ENCODE measurements at places on chromosomes 11 and 22.

GRCh38 chr11:103047837-103048236 lies 44.1 kb downstream of the DCUN1D5 start:
- DNase-seq, result no peak

- DNase-seq, result no peak
These were observed 26.5 kb downstream of the GLB1L2 start for GRCh38 chr11:134358165-134358855.

GRCh38 chr22:19149047-19149883 lies 827 bp downstream of the GSC2 start:
- DNase-seq, result peak; percentile 4

GRCh38 chr11:122882189-122882856 lies at the start of gene JHY:
Gene JHY (plus strand): TSS chr11:122882759. CDS start chr11:122885850, 3,091 bp downstream.
- peak; percentile 39 for DNase-seq

DNA sequence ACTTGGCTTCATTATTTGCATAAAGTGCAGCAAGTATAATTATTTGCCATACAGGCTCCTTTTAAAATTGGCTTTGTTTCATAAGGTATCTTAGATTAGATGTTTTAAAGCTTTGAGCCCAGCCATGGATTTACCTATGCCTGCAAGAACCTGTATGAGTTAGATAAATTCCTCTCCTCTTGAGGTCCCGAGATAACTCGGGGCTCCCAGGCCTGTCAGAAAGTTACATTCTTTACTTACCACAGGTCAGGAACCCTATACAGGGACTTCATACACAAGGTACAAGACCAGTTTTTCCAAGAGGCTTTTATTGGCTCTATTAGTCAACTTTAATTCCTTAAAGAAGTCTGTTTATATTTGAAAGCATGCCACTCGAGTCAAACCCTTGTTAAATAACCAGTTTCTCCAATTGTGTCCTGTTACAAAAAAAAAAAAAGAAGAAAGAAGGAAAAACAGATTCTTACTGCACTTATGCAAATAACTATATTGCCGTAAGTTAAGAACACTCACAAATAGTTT lies 2.3 kb upstream of the C1QTNF6 start:
- DNase-seq, result no peak

DNA sequence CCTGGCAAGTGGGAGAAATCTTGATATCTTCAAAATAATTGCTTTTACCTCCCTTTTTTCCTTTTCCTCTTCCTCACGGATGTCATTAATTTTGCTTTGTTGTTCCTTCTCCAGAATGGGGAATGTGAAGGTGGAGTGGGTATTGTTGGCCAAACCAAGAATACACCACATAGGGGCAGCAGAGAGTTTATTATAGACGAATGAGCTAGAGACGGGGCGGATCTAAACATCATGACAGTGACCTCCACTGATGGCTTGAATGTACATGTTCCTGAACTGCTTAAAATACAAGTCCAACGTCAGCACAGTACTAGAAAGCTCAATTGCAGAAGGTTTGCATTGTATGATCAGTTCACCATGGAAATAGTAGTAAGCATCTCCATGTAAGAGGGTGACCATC lies 122.3 kb upstream of the SNX19 start:
- no peak for DNase-seq

DNA sequence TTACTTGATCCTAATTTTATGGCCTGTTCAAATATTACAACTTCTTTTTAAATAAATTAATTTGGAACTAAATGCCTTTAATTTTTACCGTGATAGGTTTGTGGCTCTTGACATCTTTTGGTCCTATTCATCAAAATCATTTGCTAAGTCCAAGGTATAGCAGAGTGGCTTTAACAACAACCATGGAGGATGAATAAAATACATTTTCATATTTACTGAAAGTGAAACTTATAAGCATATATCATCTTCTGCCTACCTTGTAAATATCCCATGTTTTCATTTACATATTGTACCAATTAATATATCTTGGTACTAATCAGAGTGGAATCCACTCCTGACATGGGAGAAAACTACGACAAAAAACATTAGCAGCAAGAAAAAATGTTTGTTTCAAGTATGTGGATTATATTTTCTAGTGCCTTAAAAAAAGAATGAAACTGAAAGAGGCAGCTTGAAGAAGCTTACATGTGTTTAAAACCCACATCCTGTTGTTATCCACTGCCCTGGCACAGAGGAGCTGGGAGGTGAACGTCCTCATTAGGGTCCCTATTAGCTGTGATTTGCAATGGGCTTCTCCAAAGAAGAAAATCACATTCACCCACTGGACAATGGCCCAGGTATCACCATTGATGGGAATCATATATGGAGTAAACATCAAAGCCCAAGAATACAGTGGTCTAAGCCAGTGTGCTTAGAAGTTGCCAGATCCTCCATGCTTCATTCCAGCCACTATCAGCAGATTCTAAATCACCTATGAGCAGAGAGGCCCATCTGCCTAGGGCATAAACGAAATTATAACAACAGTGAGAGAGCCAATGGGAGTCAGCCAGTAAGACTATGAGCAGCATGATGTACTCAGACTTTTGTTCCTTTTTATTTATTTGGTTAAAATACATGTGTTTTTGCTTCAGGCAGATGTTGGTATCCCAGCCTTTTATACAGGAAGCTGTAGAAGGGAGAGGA lies 84.7 kb downstream of the MAML2 start:
- peak; percentile 59 for DNase-seq

- no peak for DNase-seq
These were observed 154.2 kb downstream of the MPPED1 start for GRCh38 chr22:43566021-43566420.

Data from suppressor macrophage treated with lipopolysaccharide for 4 hours (primary cell).